ENCODE measurements at places on chromosomes 6 and 20.

- no peak for DNase-seq
These were observed 65.8 kb downstream of the PHACTR2 start for GRCh38 chr6:143743301-143744166.

DNA sequence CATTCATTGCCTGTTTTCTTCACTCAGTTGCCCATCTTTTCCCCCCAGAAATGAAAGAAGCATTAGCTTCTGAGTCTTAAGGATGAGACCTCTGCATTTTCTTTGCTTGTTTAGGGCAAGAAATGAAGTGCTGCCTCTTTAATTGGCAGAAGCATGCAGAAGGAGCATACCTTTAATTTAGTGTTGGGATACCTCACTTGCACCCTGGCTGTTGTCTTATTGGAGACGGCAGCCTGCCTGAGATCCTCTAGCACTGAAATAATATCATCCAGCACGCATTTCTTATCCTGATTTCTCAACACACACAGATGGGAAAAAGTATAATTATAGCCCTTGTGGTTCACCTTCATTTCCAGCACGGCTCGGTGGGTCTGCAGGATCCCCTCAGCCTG is 43.1 kb downstream of the PTCHD4 start:
- DNase-seq, result no peak

DNA sequence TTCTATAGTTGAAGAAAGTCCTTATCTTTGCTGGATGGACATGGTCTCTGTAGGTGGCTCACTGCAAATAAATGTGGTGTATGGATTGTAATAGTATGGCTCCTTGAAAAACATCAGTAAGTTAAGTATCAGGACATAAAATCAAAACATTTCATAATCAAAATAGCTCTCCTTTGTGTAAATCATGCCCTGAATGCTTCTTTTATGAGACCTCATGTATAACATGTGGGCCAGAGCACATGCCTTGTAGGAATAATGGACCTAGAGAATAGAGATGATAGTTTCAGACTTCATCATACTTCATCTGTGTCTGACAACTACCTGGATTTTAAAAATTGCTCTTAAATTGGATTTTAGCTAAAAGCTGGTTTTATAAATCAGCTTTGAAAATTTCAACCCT is 159.9 kb downstream of the ASCC3 start:
- no peak for DNase-seq

DNA sequence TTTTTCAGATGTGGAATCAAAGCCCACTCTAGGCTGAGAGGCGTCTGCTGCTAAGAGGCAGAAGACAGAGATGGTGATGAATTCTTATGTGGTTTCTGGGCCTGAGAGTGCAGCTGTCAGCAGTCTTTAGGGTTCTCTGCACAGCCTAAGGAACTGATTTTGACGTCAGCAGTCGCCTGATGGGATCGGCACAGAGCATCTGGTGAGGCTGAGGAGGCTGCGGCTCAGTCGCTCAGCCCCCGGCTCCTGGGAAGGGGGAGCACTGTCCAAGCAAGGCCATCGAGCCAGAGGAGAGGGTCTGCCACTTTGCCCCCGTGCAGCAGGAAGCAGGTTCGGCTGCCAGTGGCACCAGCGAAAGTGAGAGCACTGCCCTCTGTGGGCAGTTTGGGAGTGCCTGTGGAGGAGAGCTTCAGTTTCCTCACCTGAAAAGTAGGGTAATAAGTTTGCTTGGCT is 92.5 kb downstream of the TCP11 start:
- no peak for DNase-seq

GRCh38 chr6:131976545-131977061 is 25.4 kb upstream of the CCN2 start:
- no peak for DNase-seq

DNA sequence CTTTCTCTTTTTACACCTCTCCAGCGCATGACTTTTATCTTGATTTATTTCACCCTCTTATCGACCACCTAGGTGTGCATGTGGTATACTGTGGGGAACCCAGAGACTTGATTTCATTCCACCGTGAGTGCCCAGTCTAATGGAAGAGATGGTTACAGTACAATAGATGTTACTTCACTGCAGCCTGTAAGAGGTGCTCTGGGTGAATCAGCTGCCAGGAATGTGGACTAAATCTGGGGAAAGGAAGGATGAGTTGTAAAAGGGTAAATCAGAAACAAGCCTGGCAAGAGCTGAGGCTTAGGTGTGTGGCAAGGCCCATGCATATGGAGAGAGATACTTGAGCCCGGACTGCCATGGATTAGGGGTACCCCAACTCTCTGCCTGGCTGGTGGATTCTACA is 7.4 kb downstream of the STK35 start:
- no peak for DNase-seq

GRCh38 chr6:166713434-166714186 is 86.6 kb upstream of the RPS6KA2 start:
- no peak for DNase-seq

GRCh38 chr6:135411339-135411738 is 86.2 kb downstream of the AHI1 start:
- no peak for DNase-seq

Data from stimulated activated CD4-positive, alpha-beta T cell treated with anti-CD3 and anti-CD28 coated beads, Interleukin-1b, Interleukin-23, amount 100 ng/mL, for 1 hour (primary cell).